GM23248 (cell line): ENCODE measurements at places on chromosomes 2 and 18. TPM values are rescaled to one million over a fixed set of nuclear protein-coding genes. Genes with fewer than 3 reads are reported as not detected.

BOK gene
- 28.0 and 28.1 TPM in 2 replicates for polyA plus RNA-seq

KANSL1L gene
- polyA plus RNA-seq, result 1.6 and 2.6 TPM in 2 replicates

KCNG2 gene
- polyA plus RNA-seq, result not detected in 2 replicates

EGR4 gene
- polyA plus RNA-seq, result 0.08 TPM in 1 of 2 replicates, not detected in the other

DNA sequence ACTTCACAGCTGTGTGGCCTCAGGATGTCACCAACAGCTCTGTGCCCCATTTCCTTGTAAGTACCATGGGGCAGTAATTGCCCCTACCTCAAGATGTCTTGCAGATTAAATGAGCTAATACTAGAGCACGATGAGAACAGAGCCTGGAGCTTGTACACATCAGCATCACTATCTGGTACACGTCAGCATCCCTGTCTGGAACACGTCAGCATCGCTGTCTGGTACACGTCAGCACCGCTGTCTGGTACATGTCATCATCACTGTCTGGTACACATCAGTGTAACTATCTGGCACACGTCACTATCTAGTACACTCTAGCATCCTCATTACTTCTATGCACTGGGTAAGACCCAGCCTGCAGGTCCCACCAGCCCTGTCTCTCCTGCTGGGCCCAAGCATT lies 37.2 kb downstream of the AQP12A start:
- peak; percentile 46 for DNase-seq

- no peak for DNase-seq
Measured at GRCh38 chr2:207140265-207140664, 25.5 kb downstream of the KLF7 start.

- no peak for DNase-seq
Measured at GRCh38 chr18:49322765-49323490, 137.5 kb downstream of the DYM start.

GRCh38 chr18:36595046-36595817 lies 233.6 kb downstream of the TPGS2 start:
- no peak for DNase-seq

DNA sequence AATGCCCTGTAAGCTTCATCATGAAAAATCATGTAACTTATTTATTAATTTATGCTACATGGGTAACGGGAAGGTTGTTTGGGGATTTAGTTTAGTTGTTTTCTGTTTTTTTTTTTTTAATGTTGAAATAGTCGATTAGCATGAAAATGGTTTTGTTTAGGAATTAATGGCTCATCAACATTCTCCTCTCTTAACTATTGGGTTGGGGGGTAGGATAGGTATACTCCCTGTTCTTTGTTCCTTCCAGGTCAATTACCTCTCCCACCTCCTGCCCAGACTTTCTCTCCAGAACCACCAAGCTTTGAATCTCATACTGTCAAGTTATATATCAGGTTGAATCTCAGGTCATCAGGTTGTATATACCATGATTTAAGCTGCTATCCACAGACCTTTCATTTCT lies 568.7 kb upstream of the DSEL start:
- DNase-seq, result no peak

DNA sequence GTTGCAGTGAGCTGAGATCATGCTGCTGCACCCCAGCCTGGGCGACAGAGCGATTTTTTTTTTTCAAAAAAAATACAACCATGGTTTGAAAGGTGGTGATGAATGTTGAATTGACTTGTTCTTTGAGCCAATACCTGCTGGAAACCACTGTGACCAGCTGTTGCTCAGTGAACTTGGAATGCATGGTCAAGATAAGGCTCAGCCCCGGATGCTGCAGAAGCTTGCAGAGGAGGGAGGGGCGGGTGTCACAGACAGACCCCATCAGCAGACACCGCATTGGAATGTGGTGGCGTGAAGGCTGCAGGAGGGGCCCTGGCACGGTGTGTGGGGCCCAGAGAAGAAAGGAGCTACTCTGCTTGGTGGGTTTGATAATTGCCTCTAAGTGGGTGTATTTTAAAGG lies 91.6 kb downstream of the ITGB1BP1 start:
- DNase-seq, result no peak

DNA sequence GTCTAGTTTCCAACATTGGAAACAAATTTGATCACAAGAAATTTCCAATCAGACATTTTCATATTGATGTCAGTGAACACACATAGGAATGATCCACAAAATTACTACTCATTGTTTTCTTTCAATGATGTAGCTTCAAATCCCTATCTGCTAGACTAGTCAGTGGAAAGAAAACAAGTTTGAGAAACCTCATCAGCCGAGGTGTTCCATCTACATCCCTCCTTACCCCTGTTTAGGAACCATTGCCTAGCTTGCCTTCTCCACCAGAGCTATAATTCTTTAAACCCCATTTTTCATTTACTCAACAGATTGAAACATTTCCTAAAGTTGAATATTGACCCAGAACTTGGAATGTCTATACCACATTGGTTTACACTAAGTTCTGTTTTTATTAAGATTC lies 45.3 kb downstream of the HNMT start:
- DNase-seq, result no peak
